Left ventricle myocardium inferior (tissue), 1 donor: ENCODE measurements at places on chromosomes 3 and 15. TPM values are rescaled to one million over a fixed set of nuclear protein-coding genes. Genes with fewer than 3 reads are reported as not detected.

Gene PEAK1
- total RNA-seq: 75.2 TPM

Gene TMEM43
- 44.4 TPM for total RNA-seq

Gene SLC7A14
- not detected for total RNA-seq

Gene CADPS
- total RNA-seq: 25.0 TPM

Gene CADM2
- total RNA-seq: 4.3 TPM

Gene RFC4
- 9.6 TPM for total RNA-seq

Gene ZCWPW2
- 2.2 TPM for total RNA-seq

DNA sequence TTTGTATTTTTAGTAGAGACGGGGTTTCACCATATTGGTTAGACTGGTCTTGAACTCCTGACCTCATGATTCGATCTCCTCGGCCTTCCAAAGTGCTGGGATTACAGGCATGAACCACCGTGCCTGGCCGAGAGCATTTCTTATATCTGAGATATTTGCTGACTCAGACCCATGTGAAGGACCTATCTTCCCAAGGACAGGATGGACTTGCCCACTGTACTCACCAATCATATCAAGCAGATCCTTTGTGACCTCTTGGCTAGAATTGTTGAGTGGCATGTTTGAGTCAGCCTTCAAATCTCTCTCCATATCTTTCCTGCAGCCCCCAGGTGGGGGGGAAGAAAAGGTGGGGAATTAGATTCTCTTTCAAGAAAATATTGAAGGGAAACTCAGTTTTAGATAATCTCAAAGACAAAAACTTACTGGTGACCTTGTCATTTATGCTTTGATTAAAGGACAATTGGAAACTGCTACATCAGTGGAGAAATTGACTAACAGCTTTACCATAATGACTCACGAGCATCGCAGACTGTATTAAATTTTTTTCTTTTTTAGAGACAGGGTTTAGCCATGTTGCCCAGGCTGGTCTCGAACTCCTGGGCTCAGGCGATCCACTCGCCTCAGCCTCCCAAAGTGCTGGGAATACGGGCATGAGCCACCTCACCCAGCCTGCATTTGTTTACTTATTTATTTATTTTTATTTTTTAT, 3.1 kb downstream of the C3orf62 start:
- no peak for DNase-seq

DNA sequence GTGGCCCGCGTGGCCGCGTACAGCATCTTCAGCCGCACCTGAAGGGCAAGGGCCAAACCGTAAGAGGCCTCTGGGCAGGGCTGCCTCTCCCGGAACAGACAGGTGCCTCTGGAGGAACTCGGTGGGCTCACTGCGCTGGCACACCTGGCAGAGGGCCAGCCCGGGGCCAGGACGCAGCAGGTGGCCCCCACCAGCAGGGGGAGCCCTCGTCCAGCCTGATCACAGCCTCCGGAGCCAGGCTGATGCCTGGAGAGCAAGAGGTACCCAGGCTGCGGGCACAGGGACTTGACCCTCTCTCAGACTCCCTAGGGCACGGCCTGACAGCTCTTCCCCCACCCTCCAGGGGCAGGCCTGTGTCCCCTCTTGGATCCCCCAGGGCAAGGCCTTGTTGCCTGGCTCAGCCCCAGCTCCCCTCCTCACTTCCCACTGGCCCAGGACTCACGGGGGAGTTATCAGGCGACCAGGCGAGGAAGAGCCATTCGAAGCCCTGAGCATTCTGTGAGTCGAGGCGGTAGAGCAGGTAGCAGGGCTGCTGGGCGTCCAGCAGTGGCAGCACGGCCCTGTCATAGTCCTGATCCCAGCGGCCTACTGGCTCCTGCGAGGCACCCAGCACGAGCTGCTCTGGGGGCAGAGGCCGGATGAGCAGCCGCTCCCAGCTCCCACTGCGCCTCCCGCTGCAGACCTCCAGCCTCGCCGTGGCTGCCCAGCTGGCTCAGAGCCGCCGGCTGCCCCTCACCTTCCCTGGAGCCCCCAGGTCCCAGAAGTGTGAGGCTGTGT, 6.2 kb upstream of the TLR9 start:
- DNase-seq: peak; percentile 74

- no peak for DNase-seq
Measured at GRCh38 chr3:195153653-195154052, 117.3 kb downstream of the XXYLT1 start.

GRCh38 chr3:55305696-55306485, 181.2 kb downstream of the WNT5A start:
- DNase-seq: no peak

DNA sequence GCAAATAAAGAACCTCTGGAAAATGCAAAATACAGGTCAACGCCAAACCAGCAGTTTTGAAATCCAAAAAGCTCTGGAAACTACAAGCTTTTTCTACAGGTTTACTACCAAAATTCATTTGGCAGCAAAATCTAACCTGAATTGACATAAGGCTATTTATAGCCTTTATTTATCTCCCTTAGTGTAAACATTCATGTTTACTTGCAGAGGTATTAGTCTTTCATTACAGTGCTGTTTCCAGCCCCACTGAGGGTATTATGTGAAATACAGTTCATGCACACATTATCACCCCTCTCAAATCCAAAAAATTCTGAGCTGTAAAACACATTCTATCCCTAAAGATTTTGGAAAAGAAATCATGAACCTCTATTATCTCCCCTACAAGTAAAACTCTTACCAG, 7.2 kb downstream of the SKIC8 start:
- no peak for DNase-seq

DNA sequence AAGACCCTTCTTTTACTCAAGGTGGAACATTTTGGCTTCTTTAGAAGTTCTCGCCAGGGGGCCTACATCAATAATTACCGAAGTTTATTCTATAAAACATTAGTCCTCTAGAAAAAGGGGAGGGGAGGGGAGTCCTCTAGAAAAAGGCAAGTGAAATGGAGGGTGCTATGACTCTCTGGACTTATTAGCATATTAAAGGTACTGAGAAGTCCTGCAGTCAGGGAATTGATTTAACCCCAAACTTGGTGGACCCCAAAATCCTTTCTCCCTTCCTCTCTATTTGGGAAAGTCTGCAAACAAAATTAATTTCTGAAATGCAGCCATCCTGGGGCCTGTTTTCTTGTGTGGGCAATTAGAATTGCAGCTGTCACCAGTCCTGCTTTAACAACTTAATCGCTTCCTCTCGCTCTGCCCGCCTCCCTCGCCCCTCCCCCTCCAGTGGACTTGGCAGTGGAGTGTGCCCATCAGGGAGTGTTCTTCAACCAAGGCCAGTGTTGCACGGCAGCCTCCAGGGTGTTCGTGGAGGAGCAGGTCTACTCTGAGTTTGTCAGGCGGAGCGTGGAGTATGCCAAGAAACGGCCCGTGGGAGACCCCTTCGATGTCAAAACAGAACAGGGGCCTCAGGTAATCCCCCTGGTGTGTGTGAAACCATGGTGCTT, 18.9 kb upstream of the LRRK1 start:
- no peak for DNase-seq

DNA sequence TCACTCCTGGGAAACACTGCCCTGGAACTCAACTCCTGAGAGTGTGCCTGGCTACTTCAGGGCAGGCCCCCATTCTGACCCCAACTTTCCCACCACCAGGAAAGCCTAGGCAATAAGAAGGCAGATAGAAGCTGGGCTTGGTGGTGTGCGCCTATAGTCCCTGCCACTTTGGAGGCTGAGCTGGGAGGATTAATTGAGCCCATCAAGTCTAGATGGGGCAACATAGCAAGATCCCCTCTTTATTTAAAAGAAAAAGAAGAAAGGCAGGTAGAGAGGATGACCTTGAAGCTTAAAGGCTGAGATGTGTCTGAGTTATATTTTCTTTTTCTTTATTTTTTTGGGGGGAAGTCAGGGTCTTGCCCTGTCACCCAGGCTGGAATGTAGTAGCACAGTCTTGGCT, 4.2 kb upstream of the RBPMS2 start:
- DNase-seq: no peak

DNA sequence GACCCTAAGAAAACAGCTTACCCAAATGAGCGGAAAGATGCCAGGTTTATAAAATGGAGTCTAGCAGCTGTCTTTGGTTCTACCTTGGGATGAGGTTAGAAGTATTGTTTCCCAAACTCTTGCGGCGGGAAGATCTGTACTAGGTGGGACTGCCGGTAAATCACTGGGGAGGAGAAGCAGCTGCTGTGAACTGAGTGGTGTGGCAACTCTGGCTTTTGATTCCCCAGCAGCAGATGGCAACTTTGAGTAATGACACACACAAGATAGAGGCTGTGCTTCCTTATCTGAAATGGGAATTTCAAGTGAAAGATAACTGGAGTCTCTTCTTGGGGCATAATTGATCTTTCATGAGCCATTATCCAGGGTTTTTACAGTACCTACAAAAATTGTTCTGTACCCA, 184.9 kb downstream of the ATG7 start:
- DNase-seq: no peak

DNA sequence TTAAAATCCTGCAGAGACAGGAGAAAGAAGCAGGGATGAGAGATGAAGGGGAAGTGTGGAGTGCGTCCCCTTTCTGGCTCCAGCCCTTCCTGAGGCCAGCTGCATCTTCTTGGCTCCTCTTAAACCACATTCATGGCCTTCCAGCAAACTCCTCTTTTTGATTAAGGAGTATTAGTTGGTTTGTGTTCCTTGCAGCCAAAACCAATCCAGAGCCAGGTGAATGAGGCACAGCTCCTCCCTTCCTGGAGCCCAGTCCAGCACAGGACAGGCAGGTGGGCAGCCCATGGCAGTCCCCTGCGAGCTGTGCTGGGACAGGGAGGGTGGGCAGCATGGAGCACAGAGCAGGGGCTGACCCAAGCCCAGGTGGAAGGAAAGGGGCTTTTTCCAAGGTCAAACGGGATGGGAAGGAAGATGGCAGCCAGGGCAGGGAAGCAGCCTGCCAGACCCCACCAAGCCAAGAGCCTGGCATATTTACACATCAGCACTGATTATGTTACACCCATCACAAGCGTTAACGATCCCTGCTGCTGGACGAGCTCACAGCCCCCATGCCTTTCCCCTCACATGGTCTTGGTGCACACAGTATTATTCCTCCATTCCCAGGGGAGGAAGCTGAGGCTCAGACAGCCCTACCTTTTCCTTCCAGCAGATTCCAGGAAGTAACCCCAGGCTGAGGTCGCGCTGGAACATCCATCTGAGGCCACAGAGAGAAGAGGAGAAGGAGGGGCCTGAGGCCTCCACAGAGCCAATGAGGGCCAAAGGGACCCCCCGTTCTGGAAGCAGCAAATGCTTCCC, 175.6 kb downstream of the SMAD6 start:
- DNase-seq: peak; percentile 62

- DNase-seq: no peak
Measured at GRCh38 chr15:53328341-53328740, 431.1 kb downstream of the WDR72 start.

GRCh38 chr3:134646086-134646485, 4.7 kb downstream of the KY start:
- DNase-seq: no peak
